Right renal cortex interstitium (tissue), 3 donors: ENCODE measurements at places on chromosomes 13 and 19. TPM values are rescaled to one million over a fixed set of nuclear protein-coding genes. Genes with fewer than 3 reads are reported as not detected.

- no peak for DNase-seq
Observed at GRCh38 chr19:17475541-17476115, 5.3 kb downstream of the SLC27A1 start.

DNA sequence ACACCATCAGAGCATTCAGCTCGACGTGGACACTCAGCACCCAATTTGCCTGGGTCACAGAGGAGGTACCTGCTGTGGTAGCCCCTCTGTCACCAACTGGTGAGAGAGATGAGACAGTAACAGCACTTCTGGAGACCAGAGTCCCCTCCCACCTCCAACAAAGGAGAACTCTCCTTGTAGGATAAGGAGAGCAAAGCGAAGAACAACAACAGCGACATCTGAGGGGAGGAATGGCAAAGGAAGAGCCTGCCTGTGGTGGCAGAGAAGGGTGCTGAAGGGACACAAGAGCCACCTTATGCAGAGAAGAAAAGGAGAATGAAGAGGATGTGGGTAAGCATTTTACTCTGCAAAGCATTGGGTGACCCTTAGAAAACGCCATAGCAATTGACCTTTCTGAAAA, 167.8 kb downstream of the ABCC4 start:
- no peak for DNase-seq

DNA sequence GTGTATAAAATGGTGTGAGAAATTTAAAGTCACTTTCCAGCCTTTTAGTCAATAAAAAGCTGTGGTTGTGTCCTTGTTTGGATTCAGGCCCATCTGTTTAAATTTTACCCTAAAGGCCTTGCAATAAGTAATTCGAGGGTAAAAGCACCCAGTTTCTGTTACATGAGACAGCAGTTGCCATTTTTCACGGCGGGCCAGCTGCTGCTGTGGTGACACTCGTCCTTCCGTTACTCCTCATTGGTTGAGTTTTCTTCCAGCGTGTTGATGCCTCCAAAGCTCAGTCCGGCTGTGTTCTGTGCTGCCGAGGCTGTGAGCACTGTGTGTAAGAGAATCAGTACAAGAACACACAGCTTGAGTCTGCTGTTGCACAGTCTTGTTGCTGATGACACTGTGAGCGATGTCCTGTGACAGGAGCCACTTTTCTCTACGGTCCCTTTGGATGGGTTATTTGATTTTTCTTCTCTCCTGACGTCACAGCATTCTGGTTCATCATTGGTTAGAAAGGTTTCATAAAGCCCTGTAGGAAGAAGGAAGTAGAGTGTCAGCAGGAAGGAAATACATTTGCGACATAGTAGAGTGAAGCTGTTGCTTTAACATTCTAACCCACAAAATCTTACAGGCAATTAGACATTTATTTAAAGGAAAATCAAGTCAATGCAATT, 602.5 kb upstream of the ARGLU1 start:
- DNase-seq: no peak

DNA sequence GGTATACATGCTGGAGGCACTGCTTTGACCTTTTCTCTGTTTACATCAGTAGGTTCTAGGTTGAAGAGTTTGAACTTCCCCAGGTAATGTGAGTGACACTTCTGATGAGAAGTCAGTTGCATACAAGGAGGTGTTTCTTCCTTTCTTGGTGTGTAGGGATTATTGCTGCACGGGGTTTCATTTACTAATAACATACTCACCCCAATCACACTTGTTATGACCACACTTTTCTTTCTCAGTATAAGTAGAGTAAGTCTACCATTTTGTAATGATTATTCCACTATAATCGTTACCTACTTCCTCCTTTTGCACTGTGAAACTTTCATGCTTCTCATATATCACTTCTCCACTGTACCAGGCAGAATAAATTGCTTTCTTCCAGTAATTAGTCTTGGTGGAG, 138.0 kb downstream of the TNFSF13B start:
- no peak for DNase-seq

The ETV2 gene
- 0.75 TPM for polyA plus RNA-seq

The COL5A3 gene
- polyA plus RNA-seq: 0.68 TPM
